ENCODE measurements at places on chromosomes 13 and 19. TPM values are rescaled to one million over a fixed set of nuclear protein-coding genes. Genes with fewer than 3 reads are reported as not detected.

- no peak overlapping the region for H3K27ac ChIP-seq
- H3K27me3 ChIP-seq: no peaks in the 10 kb centered on the region
Measured at GRCh38 chr13:42981317-42981716, 10.7 kb downstream of the EPSTI1 start.

DNA sequence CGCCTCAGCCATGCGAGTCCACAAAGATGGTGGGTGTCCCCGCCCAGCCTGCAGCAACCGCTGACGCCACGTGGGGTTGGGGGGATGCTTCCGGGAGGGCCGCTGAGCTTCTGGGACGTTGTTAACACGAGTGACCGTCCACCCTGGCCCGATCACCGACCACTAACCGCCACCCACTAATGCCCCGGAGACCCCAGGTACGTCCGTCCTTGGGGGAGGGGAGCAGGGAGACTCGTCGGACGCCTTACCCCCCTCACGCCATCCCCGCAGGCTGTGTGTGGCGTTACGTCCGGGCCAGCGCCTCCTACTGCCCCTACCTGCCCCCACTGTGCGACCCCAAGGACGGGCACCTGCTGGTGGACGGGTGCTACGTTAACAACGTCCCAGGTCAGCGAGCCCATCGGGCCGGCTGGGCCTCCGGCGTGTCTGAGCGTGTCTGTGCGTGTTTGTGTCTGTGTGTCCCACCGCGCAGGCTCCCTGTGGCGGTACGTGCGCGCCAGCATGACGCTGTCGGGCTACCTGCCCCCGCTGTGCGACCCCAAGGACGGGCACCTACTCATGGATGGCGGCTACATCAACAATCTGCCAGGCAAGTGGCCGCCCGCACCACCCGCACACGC is 21.3 kb downstream of the PNPLA6 start:
- no peaks in the 10 kb centered on the region for H3K27me3 ChIP-seq
- no peak overlapping the region for H3K4me3 ChIP-seq
- DNase-seq: no peak
- peaks cover 3% of the 10 kb centered on the region for H3K4me1 ChIP-seq

Gene THSD8
- 26.8 TPM for total RNA-seq

DNA sequence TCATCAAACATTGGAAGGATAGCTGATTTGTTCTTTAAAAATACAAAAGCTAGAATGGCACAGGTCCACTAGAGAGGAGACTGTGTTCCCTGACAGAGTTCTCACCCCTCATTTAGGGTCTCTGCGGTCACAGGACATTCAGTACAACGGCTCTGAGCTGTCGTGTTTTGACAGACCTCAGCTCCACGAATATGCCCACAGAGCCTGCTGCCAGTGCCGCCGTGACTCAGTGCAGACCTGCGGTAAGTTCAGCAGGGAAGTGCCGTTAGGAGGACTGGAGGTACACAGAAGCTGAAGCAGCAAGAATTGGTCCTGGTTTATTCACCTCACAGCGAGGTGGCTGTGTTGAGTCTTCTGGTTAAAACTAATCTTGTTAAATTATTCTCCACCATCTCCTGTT is 90.0 kb downstream of the TNFRSF19 start:
- H3K27me3 ChIP-seq: peaks cover 28% of the 10 kb centered on the region
- H3K36me3 ChIP-seq: no peaks in the 10 kb centered on the region
- H3K4me3 ChIP-seq: no peak overlapping the region
- DNase-seq: no peak
- no peaks in the 10 kb centered on the region for H3K4me1 ChIP-seq

- no peaks in the 10 kb centered on the region for H3K36me3 ChIP-seq
- no peak for DNase-seq
- H3K27ac ChIP-seq: no peak overlapping the region
Measured at GRCh38 chr13:44368062-44368591, 5.5 kb upstream of the SERP2 start.

Gene PSG7
- total RNA-seq: not detected

DNA sequence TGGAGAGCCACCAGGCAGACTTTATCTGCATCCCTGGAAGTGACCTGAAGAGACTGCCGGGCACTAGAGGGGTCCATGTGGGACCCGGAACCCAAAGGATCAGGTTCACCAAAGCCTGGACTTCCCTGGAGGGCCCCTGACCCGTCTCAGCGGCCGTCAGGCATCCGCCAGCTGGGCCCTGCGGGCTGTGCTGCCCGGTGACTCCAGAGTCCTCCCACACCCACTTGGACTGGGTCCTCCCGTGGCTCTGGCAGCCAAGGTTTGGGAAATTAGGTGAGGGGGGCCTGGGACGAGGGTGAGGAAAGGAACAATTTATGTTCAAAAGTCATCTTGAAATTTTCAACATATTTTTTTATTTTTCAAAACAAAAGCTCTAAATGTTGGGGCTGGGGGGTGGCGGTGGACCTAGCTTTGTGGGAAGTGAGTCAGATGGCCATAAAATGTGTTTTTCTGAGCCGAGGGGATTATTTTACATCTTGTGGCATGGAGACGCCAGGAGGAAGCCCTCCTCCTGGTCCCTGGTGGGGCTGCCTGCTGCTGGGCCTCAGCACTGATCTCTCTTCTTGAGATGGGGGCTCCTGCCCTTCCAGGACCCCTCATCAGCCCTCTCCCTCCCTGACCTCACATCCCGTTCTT is 20.2 kb downstream of the CEBPA start:
- H3K27me3 ChIP-seq: peaks cover 5% of the 10 kb centered on the region
- DNase-seq: no peak
- H3K4me1 ChIP-seq: peaks cover 18% of the 10 kb centered on the region
- no peak overlapping the region for H3K27ac ChIP-seq
- H3K36me3 ChIP-seq: no peaks in the 10 kb centered on the region

Data from activated CD4-positive, alpha-beta T cell treated with anti-CD3 and anti-CD28 coated beads, Interleukin-2, amount 10 ng/mL, durations not matched to agents 24 days and 14 days (primary cell).